Bronchial epithelial cell (primary cell): ENCODE measurements at places on chromosomes 3 and 15. TPM values are rescaled to one million over a fixed set of nuclear protein-coding genes. Genes with fewer than 3 reads are reported as not detected.

DNA sequence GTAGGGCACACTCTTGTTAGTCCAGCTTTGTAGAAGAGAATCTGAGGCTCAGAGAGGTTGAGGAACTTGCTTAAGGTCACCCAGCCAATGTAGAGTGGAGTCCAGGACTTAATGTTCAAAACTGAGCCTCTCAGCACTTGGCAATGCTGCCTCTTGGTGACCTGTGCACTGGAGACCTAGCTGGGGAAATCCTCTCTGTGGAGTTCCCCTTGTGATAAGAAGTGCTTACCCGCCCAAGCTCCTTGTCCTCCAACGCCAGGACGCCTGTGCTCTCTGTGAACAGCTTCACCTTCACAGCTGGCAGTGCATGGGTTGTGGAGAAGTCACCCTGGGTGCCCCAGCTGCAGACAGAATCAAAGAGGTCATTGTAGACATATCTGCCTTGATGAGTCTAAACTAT, 219.1 kb upstream of the FEZF2 start:
- no peak for DNase-seq

- peak; percentile 14 for DNase-seq
Observed at GRCh38 chr3:13346481-13347389, 73.4 kb downstream of the NUP210 start.

DNA sequence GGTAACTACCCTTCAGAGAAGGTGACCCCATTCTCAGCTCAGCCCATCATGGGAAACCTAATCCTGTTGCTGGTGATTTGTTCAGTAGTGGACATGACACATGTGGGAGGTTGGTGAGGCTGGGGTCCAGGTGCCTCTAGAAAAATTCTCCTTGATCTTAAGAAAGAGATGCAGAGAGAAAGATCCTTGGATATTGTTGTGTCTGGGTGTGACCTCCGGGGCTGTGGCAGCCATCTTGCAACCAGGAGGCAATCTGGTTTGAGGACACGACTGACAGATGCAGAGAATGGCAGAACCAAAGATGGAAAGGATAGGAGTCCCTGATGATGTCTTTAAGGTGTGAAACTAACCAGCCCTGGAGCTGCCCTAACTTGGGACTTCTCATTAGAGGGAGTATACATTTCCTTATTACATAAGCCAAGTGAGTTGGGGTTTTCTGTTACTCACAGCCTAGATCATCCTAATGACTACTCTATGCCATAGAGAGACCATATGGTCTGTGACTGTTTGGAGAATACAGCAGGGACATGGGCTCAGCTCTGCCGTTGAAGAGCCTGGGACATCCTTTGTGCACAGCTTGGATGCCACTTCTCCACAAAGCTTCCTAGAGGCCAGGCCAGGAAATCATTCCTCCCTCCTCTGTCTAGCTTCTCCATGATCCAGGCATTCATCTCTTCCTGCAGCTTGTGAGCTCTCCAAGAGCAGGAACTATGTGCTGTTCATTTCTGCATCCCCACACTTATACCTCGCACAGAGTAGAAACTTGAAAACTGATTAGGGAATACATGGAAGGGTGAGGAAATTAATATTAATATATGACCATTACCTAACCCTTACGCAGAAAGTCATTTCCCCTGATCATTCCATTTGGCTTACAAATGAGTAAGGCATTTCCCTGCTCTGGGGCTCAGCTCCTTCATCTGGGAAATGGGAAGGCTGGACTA, 45.9 kb downstream of the HRH1 start:
- peak; percentile 89 for DNase-seq

Gene FAM131A
- 18.2 and 25.5 TPM in 2 replicates for total RNA-seq

Gene IRAK2
- 4.7 and 5.5 TPM in 2 replicates for total RNA-seq
